ENCODE measurements at places on chromosomes 1 and 21.

GRCh38 chr1:245771511-245772281 is 616.9 kb downstream of the KIF26B start:
- DNase-seq = no peak

DNA sequence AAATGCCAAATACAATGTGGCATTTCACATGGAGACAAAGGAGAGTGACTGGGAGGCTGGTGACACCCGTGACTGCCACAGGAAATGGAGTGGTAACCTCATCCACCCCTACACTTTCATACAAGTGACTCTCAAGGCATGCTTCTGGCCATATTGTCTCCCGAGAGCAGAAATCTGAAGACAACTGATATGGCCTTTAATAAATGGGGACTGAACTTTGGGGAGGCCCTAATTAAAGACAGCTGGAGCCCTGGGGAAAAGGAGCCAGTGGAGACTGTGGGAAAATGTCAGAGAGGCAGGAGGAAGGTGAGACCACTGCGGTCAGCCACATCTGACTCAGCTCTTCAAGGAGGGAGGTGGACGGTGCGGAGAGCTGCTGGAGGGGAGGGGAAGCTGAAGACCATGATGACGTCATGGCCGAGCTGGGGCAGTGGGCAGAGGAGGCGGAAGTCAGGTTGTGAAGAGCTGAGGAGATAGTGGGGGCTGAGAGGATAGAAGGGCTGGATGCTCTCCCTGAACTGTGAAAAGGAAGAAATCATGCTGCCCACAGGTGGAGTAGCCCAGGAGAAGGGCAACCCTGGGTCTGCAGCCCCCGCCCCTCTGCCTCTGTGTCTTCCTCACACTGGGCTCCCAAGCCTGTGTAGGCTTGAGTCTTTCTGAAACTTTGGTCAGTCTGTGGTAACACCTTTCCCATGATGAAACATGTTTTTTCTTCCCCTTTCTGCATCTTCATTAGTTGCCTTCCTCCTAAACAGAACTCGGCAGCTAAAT is 14.0 kb upstream of the NCF2 start:
- no peak for DNase-seq

GRCh38 chr1:227896710-227897655 is 50.7 kb downstream of the WNT9A start:
- no peak for DNase-seq

DNA sequence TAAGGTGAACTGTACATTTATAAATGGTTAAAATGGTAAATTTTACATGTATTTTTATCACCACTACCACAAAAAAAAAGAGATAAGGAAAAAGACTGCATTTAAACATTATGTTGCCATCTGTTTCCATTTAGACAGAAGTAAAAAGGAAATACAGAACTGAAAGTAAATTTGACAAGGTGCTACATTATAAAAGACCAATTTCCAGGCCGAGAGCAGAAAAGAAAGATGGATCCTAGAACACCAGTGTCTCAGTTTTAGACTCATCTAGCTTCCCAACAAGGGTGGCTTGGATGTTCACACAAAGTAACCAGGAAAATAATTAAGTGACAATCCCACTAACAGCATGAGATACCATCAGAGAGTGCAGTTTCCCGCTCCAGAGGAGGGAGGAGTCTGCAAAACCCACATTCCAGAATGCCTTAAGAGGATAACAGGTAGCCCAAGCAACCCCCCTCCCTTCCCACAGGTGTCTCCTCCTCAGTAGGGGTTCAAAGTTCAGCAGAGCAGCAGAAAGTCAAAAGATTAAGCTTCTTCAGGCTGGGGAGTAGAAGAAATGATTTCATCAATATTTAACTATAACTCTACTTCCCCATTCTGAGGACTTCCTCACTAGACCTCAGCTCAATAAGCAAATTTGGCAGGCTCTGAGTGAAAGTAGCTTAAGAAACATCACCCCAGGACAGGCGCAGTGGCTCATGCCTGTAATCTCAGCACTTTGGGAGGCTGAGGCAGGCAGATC is 11.8 kb downstream of the TPM3 start:
- no peak for DNase-seq

DNA sequence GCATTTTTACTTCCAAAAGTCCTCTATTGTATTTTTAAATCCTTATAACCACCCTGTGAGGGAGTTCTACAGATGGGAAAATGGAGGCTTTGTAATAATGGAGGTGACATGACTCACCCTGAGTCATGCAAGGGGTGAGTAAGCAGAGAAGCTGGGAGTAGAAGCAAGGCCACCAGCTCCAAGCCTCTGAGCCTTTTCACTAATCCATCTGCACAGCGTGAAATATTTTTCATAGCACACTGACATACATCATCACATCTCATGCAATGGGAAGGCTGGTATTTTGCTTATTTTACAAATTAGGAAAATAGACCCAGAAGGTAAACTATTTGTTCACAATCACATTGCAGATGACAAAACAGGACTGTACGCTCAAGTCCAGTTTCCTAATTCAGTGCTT is 96.9 kb downstream of the KCNH1 start:
- DNase-seq = no peak

GRCh38 chr21:44267655-44268142 is 6.0 kb upstream of the DNMT3L start:
- DNase-seq = no peak

- no peak for DNase-seq
Measured at GRCh38 chr1:206685334-206685768, 646 bp downstream of the MAPKAPK2 start.

Measured in hypothalamus (tissue), 51 donors.